D341Med (cell line): ENCODE measurements at places on chromosomes 3 and 15.

GRCh38 chr3:21158861-21159542 is 592.0 kb downstream of the ZNF385D start:
- DNase-seq = no peak

DNA sequence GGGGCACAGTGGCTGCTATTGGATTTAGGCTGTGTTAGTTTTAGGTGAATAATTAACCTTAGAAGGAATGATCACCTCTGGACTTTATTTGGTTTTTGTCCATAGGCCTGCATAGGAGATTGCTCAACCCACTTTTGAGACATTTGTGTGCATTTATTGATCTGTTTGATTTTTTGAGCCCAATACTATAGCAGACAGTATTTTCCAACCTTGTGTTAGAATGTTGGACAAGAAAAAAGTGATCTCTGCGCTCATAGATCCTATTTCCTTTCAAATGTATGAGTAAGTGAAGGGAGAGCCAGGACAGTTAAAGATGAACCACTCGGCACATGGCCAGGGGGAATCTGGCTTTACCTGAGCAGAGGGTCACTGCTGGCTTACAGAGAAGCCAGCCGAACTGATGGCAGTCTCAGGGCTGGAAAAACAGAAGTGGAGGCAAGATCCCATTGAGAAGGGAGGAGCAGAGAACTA is 8.8 kb upstream of the TOPBP1 start:
- no peak for DNase-seq

- no peak for DNase-seq
These were observed 10.8 kb downstream of the TOPAZ1 start for GRCh38 chr3:44252332-44252959.

- no peak for DNase-seq
These were observed 23.6 kb upstream of the LRRC34 start for GRCh38 chr3:169836078-169836941.

GRCh38 chr3:172106989-172107388 is 67.6 kb downstream of the FNDC3B start:
- no peak for DNase-seq

DNA sequence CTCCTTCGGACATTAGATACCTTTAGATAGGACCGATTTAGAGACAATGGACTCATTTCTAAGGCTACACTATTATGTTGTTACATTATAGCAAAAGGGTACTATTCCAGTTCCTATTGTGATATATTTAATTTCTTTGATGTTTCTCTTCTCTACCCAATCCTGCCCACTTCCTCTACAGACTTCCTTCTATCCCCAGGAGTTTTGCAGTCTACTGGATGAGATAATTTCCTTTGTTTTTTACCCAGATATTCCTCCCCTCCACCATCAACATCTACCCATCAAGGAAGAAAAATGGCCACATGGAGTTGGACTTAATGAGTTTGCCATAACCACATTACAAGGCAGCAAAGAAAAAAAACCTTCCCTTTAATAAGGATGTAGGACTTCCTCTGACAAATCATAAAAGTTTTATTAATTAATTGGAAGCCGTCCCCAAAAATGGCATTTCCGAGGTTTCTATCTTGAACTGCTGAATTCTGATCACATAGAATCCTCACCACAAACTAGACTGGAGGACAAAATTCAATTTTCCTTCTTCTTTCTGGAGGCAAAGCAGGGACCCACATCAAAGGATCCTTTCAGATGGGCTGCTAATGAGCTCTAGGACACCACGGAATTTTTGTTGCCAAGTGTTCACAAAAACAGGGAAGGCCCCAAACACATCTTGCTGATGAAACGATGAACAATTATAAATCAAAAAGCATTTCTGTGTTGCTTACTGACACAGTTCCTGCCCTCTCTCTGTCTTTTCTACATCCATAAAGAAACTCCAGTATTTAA is 33.4 kb downstream of the FRMD4B start:
- no peak for DNase-seq
